ENCODE measurements at places on chromosomes 12 and 14. TPM values are rescaled to one million over a fixed set of nuclear protein-coding genes. Genes with fewer than 3 reads are reported as not detected.
A peak's percentile ranks its signal among the peaks of the same experiment; 100 is the strongest.

Gene CPSF2
- polyA plus RNA-seq, result 56.7 TPM

Gene TCL1A
- 0.54 TPM for polyA plus RNA-seq

Gene RFX4
- not detected for polyA plus RNA-seq

Gene NEUROD4
- polyA plus RNA-seq, result not detected

Gene KRT71
- polyA plus RNA-seq, result not detected

- DNase-seq, result no peak
Observed at GRCh38 chr14:55746558-55746957, 166.6 kb downstream of the KTN1 start.

DNA sequence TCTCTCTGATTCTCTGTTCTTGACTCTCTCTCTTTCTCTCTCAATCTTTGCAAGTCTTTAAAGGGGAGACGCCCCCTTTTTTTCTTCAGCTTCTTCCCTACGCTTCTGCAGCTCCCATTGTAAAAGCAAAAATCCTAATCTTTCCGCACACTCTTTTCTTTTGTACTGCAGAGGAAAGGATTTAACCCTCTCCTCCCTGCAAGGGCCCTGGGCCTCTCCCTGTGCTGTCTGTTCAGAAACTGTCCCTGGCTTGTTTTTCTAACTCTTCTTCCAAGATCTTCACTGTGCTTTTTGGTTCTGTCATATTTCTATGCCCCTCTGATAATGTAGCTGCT is 10.9 kb upstream of the SALL2 start:
- no peak for DNase-seq

DNA sequence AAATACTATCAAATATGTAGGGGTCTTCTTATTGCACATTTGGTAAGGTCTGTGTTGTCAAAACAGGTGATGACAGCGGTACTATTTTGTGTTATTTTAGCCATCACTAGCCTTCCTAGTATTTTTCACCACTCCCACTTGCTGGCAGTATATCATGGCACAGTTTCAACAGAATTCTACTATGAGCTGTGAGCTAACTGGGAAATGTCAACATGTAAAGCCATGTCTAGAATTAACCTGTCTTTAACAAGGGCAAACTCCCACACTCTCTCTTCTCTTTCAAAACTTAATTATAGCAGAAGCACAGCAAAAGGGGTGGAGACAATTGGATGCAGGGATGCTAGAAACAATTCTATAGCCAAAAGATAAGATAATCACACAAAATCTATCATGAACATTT is 253.4 kb downstream of the PAX9 start:
- DNase-seq, result no peak

GRCh38 chr12:15839041-15839440 is 43.1 kb upstream of the STRAP start:
- no peak for DNase-seq

DNA sequence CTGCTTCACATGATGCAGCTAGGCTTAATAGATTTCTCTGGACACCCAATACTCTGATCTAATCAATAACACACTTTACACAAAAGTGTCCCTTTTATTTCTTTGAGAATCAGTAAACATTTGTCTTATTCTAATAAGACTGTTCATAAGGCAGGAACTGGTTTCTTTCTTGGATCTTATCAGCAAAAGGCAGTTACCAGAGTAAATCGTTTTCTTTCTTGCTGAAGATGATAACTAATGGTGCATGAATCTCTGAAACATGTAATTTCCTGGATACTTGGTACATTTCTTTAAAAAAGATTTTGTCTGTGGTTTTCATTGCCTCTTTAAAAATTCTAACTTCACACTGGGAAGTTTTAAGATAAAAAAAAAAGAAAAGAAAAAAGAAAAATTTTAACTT is 39.6 kb downstream of the WIF1 start:
- DNase-seq, result no peak

DNA sequence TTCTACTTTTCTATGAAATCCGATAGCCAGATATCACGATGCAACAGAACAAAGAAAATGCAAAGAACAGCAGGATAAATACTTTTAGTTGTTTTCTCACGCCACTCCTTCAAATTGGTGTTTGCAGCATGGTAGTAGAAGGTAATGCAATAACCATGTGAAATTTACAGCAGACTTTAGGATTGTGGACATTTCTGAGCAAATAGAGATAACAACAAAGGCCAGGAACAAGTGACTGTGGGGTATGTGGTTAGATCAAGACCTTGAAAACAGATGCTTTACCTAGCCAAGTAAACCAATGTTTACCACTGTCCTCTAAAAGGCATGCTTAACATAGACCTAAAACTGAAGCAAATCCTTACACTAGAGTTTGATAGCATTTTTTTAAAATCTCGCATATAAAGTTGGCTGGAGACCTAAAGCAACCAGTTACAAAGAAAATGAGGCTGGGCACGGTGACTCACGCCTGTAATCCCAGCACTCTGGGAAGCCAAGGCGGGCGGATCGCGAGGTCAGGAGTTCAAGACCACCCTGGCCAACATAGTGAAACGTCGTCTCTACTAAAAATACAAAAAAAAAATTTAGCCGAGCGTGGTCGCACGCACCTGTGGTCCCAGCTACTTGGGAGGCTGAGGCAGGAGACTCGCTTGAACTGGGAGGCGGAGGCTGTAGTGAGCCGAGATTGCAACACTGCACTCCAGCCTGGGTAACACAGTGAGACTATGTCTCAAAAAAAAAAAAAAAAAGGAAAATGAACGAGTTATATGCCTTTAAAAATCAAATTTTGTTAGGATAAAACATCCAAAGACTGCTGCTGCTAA is 123.2 kb upstream of the FOXN3 start:
- DNase-seq, result no peak

GRCh38 chr14:50937325-50937724 is 7.0 kb downstream of the PYGL start:
- DNase-seq, result no peak

- DNase-seq, result no peak
Observed at GRCh38 chr12:94561943-94562411, 88.4 kb downstream of the TMCC3 start.

DNA sequence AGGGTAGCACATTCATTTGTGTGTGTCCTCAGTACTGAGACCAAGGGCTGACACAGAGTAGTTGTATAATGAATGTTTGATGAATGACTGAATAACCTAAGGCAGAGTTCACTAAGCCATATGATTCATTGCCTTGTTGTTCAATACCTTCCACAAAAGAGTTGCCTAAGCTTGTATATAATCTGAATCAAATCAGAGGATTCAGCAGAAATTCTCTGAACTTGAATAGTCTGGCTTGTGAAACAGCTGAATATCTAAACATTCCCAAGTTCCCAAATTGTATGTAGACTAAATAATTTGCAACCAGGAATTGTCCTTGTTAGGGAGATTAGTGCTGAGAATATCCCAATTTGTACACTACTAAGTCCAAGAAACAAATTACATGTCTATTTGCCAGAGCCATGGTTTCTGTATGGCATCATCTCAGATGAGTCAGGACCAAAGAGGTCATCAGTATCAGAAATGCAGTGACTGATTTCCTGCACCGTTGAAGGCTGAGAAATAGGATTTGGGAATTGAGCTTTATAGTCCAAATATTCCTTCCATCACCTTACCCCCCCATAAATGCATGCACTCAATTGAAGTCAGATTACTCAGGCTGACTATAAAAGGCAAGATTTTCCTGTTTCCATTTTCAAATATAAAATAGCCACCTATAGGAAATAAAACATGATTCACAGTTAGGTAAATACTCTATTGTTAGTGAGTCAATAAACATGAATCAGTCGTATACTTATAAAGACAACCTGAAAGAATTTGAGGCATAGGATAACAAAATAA is 168.7 kb downstream of the PHLDA1 start:
- DNase-seq, result no peak

DNA sequence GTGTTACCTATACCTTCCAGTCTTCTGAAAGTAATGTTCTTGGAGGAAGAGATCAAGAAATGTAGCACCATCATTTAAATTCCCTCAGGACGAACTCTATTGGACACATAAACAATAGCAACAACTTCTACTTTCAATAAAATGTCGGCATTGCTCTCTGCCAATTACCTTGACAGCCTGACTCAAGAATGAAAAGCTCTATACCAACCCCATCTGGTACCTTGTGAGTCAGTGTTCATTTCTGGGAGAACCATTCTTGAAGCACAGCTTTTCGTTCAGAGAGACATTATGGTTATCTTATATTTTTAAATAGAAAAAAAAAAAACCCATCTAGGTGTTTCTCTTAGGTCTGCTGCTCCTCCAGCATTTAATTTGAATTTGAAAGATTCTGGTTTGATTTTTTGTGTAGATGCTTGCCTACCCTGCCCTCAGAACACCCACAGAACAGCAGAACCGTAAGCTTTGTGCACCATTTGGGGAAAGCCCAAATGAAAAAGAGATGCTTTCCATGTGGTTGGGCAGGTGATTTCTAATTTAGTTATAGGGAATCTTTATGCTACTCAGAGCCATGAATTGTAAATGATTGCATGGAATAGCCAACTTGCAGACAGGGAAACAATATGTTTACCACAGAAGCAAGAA is 156.0 kb downstream of the SAMD4A start:
- no peak for DNase-seq

GRCh38 chr14:63996016-63996415 is 143.2 kb downstream of the SYNE2 start:
- DNase-seq, result no peak

DNA sequence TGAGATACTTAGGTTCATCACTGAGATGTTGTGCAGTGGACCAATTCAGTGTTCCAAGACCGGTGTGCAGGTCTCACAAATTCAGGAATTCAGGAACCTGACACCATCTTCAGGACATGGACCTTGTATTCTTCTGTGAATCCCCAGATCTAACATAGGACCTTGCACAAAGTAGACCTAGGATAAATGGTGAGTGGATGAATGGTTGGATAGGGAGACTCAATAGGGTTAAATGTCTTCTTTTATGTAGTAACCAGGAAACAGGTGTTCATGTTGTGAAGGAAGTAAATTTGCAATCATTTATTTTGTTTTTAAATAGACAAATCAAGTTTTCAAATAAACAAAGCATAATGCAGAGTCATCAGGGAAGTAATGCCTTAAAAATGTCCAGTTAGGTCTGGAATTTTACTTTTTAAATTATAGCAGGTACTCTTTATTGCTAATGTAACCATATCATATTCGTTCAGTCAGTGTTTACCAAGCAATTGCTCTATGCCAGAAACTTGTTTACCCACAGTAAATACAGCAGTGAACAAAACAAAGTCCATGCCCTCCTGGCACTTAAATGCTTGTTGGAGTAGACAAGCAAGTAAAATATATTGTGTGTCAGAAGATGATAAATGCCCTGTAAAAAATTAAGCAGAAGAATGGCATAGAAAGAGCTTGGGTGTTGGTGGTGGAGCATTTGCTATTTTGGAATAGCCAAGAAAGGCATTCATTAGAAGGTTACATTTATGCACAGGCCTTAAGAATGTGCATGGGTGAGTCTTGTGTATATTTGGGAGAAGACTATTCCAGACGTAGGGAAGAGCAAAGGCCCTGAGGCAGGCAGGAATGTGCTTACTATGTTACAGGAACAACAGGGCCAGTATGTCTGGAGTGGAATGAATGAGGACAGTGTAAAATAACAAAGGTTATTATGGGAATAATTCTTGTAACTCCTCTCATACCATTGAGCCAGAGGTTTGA is 26.3 kb downstream of the RXYLT1 start:
- DNase-seq, result no peak

DNA sequence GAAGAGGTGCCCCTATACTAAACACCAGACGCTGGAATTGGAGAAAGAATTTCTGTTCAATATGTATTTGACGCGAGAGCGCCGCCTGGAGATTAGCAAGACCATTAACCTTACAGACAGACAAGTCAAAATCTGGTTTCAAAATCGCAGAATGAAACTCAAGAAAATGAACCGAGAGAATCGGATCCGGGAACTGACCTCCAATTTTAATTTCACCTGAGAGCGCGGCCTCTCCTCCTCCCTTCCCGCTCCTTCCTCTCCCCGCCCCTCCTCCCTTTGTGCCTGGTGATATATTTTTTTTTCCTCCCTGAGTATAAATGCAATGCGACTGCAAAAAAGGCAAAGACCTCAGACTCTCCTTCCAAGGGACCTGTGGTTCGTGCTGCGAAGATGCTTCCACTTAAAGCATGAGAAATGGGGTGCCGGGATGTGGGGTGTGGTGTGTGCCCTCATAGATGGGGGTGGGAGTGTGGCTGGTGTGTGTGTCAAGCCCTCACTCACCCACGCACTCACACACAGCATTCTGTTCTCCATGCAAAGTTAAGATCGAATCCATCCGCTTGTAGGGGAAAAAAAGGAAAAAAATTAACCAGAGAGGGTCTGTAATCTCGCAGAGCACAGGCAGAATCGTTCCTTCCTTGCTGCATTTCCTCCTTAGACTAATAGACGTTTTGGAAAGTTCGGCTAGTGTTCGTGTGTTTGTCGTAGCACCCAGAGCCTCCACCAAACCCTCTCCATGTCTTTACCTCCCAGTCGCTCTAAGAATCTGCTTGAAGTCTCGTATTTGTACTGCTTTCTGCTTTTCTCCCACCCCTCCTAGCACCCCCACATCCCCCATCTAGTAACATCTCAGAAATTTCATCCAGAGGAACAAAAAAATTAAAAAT is 4.5 kb downstream of the HOXC10 start:
- DNase-seq, result no peak

DNA sequence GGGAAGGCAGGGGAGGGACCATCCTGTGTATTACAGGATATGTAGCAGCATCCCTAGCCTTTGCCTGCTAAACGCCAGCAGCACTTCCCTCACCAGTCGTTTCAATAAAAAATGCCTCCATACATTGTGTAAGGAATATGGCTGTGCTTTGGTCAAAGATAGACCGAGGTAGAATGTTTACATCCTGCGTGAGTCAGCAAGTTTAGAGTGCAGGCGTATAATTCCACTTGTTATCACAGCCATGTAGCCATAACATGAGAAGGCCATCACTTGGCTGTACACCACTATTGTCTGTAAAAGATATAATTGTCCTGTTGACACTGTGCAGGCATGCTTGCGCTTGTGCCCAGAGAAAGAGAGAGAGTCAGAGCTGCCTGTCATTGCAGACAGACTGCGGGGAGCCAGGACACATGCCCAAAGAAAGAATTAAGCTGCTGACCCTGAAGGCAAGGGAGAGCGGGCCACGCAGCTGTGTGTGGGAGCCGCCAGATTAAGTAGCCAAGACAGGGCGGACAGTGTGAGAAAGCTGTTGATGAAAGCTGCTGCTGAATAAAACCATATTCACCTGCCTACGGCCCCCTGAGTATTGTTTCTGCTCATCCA is 68.4 kb downstream of the CRACR2A start:
- DNase-seq, result peak; percentile 31

DNA sequence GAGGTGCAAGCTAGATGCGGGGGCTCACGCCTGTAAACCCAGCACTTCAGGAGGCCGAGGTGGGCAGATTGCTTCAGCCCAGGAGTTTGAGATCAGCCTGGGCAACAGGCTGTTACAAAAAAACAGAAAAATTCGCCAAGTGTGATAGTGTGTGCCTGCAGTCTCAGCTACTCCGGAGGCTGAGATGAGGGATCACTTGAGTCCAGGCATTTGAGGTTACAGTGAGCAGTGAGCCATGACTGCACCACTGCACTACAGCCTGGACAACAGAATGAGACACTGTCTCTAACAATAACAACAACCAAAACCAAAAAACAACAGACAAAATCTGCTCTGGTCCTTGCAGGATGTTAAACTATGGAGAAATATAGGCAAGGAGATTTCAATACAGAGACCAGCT is 13.9 kb downstream of the BTBD7 start:
- no peak for DNase-seq

GRCh38 chr14:76585616-76586015 is 175.7 kb upstream of the VASH1 start:
- no peak for DNase-seq

- DNase-seq, result no peak
Observed at GRCh38 chr12:1542599-1542998, 51.8 kb downstream of the FBXL14 start.
